HFFc6 (cell line): ENCODE measurements at places on chromosomes 6 and 20. TPM values are rescaled to one million over a fixed set of nuclear protein-coding genes. Genes with fewer than 3 reads are reported as not detected.
A peak's percentile ranks its signal among the peaks of the same experiment; 100 is the strongest.

- H3K27me3 ChIP-seq: peaks cover 36% of the 10 kb centered on the region
- H3K4me1 ChIP-seq: no peaks in the 10 kb centered on the region; the same call in 1 of the 2 replicates
- no peak overlapping the region for H3K4me3 ChIP-seq
- no peak for DNase-seq
- 0 out of 2 replicates have a peak, but pooled peaks cover 4% of the 10 kb centered on the region for H3K36me3 ChIP-seq
Observed at GRCh38 chr20:58088105-58088504, 140.3 kb downstream of the ANKRD60 start.

GRCh38 chr6:19896693-19897010 is 59.5 kb downstream of the ID4 start:
- H3K4me3 ChIP-seq: no peak overlapping the region
- H3K36me3 ChIP-seq: no peaks in the 10 kb centered on the region
- DNase-seq: no peak
- peaks cover 1% of the 10 kb centered on the region; the same call in 1 of the 2 replicates for H3K27me3 ChIP-seq

DNA sequence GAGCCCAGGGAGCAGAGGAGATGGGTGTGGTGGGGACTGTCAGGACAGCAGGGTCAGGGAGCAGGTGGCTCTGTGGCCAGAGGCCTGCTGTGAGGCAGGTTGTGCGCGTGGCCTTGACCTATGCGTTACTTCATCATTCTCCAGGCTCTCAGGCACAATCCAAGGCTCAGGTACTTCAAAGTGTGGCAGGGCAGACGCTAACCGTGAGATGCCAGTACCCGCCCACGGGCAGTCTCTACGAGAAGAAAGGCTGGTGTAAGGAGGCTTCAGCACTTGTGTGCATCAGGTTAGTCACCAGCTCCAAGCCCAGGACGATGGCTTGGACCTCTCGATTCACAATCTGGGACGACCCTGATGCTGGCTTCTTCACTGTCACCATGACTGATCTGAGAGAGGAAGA is 535 bp downstream of the NCR2 start:
- no peak overlapping the region for H3K4me3 ChIP-seq
- H3K36me3 ChIP-seq: no peaks in the 10 kb centered on the region
- no peaks in the 10 kb centered on the region for H3K4me1 ChIP-seq
- peaks cover 41% of the 10 kb centered on the region for H3K27me3 ChIP-seq
- H3K27ac ChIP-seq: no peak overlapping the region

GRCh38 chr20:59948828-59949720 is 8.9 kb downstream of the FAM217B start:
- H3K27me3 ChIP-seq: peaks cover 1% of the 10 kb centered on the region; the same call in 1 of the 2 replicates
- H3K4me3 ChIP-seq: no peak overlapping the region
- DNase-seq: peak; percentile 58
- H3K36me3 ChIP-seq: peaks cover 8% of the 10 kb centered on the region; the same call in 1 of the 2 replicates

Gene SPACA1
- total RNA-seq: not detected in 3 replicates

Gene PSMF1
- total RNA-seq: 171 to 208 TPM (median 201 TPM) in 3 replicates

Gene HCRTR2
- total RNA-seq: not detected in 3 replicates
